ENCODE measurements at places on chromosomes 1 and 21.

DNA sequence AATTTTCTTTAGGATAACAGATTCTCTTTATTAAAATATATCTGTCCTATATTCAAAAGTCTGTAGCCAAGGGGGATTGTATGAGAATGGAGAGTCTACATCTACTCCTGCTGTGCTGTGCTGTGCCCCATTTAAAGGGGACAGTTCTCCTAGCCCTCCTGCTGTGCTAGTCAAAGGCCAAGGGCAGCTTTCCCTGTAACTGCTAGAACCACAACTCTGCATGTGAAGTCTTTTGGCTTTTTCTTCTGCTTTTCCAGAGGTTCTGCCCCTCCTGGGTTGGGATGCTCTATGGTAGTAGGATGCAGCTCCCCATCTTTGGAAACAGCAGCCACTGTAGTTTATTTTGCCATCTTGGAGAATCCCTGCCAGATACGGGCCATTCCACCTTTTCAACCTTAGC, 197.5 kb upstream of the JUN start:
- no peak for DNase-seq

DNA sequence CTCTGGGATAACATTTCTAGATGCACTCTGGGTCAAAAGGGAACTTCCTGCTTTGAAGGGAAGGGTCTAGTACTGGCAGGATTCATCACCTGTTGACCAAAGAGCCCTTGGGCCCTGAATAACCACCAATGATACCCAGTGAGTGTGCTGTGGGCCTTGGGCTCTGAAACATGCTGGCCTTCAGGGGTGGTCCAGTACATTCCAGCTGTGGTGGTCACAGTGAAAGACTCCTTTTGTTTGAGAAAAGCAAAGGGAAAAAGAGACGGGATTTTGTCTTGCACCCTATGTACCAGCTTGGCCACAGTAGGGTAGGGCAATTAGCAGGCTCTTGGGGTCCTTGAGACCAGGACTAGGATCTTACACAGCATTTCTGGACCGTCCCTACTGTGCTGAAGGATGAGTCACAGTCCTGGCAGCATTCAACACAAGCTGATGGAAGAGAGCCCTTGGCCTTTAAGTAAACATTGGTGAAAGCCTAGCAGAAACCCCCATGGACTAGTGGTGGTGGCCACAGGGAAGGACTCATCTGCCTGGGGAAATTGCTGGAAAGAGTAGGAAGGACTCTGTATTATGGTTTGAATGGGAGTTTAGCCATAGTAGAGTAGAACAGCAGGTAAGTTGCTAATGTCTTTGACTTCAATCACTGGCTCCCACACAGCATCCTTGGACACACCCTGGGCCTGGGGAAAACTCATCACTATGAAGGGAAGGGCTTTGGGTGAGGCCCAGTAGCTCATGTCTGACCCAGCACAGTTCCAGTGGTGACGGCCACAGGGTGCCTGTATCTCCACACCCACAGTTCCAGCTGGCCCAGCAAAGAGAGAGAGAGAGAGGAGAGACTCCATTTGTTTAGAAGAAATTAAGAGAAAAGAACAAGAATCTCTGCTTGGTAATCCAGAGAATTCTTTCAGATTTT, 87.5 kb downstream of the COL24A1 start:
- DNase-seq = no peak

DNA sequence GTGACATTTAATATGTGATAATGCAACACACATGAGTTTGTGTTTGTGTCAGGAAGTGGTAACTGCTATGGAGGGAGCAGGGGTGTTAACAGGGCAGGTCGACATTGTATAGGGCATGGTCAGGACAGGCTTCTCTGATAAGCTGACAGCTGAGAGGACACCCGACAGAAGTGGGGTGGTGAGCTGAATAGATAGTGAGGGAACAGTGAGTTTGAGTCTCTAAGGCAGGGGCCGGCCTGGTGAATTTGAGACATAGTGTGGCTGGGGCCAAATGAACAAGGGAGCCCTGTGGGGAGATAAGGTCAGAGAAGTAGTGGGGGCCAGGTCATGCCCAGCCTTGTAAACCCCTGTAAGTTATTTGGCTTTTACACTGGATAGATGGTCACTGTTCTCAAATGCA, 217.4 kb upstream of the KIAA0040 start:
- no peak for DNase-seq

DNA sequence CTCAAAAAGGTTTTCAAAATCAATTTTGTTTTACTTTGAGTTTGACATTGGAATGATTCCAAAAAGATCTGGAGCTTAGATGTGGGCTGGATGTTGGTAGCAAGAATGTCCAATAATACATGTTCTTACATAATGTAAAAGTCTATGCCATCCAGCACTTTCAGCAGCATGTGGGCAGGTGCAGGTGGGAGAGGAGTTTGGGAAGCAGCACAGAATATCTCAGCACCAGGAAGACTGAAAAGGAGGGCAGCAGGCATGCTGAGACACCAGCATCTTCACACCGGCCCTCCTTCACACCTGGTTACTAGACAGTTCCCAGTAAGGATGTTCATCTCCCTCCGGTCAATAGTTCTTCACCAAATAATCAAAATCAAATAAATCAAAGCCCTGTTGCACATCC, 166.6 kb downstream of the ZBTB18 start:
- DNase-seq = no peak

- DNase-seq = no peak
Observed at GRCh38 chr1:16211824-16212223, 628 bp downstream of the ARHGEF19 start.

GRCh38 chr1:59714966-59715365, 99.8 kb upstream of the HOOK1 start:
- no peak for DNase-seq

- DNase-seq = no peak
Observed at GRCh38 chr1:214022229-214022791, 34.5 kb downstream of the PROX1 start.

GRCh38 chr1:242055749-242056320, 56.9 kb upstream of the MAP1LC3C start:
- no peak for DNase-seq

- no peak for DNase-seq
Observed at GRCh38 chr1:235972311-235972689, 92.6 kb downstream of the NID1 start.

GRCh38 chr21:32088471-32088870, 190.4 kb downstream of the MIS18A start:
- DNase-seq = no peak

- no peak for DNase-seq
Observed at GRCh38 chr1:53473463-53473862, 14.3 kb downstream of the DMRTB1 start.

- no peak for DNase-seq
Observed at GRCh38 chr1:160168609-160169369, 17.4 kb downstream of the ATP1A4 start.

DNA sequence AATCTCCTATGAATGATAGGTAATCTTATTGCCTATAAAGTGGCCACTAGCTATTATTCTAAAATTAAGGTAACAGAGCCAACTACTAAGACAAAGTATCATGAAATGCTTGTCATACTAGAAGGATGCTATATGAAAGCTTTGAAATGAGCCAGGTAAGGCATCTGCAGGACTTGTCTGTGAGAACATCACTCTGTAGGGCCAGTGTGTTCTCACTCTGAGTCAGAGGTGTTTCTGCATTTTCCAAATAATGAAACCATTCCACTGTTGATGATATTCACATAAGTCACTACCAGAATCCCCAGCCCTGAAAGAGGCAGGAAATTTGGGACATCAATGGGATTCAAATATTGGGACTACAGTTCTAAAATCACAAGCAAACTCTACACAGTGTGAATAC, 25.8 kb upstream of the GBP5 start:
- DNase-seq = no peak

GRCh38 chr1:173176246-173176645, 30.9 kb downstream of the TNFSF4 start:
- DNase-seq = no peak

DNA sequence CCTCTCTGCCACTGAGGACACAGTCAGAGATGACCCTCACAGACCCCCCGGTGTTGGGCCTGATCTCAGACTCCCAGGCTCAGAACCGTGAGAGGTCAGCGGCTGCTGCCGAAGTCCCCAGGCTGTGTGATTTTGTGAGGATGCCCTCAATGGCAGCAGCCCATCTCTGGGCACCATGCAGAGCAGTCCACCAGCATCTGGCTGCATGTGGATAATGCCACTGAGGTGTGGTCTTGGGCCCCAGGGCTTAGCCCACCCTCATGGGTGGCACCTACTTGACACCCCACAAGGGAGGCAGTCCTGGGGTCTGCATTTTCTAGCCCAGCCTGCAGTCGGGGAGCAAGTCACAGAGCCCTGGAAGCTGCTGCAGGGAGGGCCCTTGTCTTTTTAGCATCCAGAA, 5.5 kb upstream of the ACTRT2 start:
- DNase-seq = no peak

- no peak for DNase-seq
Observed at GRCh38 chr1:24140741-24141181, 2.2 kb downstream of the IL22RA1 start.

- no peak for DNase-seq
Observed at GRCh38 chr1:232012773-232013386, 386.3 kb downstream of the DISC1 start.

DNA sequence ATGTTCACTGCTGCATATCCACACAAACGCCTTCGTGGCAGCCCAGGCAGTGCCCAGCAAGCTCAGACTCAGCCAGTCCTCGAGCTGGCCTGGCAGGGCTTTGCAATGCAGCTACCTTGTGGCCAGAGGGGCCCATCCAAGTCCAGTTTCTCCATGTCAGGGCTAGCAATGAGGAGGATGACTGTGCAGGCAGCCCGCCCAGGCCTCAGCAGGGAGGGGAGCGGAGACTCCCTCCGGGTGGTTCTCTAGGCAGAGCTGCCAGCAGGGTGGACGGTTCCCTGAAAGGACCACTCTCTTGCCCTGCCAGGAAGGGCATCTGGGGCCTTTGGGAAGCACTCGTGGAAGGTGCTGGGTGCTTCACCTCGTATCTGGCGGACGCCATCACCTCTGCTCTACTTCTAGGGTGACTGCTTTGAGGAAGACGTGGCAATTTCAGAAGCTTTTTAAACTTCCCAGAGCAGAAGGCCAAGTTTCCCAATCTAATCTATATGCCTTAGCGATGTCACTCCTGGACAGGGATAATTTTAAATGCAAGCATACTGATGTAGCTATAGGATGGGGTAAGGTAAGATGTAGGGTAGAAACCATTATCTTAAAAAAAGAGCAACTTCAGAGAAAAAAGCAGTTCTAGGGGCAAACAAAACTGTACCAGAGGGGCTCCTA, 56.2 kb downstream of the RUNX1 start:
- no peak for DNase-seq

GRCh38 chr1:8396786-8397406, 79.0 kb downstream of the SLC45A1 start:
- no peak for DNase-seq

- no peak for DNase-seq
Observed at GRCh38 chr1:218643281-218643680, 298.1 kb downstream of the TGFB2 start.

GRCh38 chr1:170886460-170886859, 48.9 kb upstream of the MROH9 start:
- no peak for DNase-seq

DNA sequence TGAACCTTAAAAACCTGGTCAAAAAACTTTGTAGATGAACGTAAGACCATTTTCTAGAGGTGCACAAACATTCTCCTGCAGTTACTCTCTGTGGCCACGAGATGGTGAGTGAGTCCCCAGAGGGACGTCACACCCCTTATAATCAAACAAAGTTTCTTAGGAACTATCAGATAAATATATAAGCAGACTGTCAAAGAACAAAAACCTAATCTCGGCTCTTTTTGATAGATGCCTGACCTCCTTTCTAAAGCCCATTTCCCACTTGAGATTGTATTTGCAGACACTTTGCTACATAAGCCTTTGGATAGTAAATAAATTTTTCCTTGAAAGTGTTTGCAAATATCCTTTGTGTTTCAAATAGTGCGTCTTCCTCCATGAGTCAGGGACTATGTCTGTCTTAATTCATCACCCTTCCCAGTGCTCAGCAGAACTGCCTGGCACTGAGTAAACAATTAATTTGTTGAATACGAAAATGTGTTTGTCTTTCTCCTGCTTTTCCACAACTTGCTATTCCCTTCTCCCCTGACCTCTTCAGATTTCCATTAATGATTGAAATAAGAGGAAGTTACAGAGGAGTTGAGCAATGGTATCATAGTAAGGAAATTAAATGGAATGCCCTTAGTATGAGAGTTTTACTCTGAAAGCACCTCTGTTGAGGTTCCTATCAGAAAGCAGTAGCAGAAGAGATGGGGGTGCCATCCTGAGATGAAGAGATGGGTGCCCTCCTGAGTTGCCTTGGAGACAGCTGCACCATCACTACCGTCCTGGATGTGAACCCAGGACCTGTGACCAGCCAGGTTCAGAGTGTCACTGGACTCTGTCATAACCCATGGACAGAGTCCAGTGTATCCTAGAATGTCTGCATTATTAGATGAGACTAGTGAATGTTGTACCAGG, 57.8 kb upstream of the RAVER2 start:
- no peak for DNase-seq

GRCh38 chr21:34707876-34708325, 39.1 kb downstream of the CLIC6 start:
- DNase-seq = no peak

DNA sequence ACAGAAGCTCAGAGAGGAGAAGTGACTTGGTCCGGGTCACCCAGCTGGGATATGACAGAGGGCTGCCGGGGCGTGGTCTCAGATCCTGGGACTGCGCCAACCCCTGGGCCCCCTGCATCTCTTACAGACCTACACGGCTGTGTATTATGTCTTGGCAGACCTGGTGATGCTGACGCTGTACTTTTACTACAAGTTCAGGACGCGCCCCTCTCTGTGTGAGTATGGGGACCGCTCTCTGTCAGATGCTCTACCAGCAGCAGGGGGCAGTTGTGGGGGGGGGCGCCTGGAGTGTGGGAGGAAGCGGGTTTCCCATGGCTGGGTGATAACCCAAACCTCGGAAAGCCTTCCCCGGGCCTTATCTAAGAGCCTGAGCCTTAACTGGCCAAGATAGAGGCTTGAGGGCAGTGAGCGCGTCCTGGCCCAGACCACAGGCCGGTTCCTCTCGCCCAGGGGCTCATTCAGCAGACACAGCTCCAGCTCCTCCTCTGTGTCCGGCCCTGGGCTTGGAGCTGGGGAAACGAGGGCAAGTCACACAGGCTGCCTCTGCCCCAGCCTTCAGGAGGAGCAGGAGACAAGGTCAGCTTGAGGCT, 13.3 kb downstream of the SLC66A1 start:
- DNase-seq = no peak

DNA sequence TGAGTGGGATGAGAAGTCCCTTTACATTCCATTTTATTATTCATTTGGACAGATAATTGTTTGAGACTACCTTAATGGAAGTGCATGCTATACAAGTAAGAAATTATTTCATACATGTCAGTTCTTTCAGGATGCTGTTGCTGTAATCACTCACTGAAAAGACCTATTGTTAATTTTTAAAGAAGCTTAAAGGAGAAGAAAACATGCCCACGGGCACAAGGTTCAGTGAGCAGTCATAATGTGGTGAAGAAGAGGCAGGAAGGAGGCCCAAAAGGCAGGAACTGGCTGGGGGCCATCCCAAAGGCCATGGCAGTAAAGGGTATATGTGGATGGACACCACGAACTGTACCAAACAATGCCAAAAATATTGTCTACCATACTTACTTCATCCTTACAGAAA, 206.0 kb downstream of the LYPLAL1 start:
- no peak for DNase-seq
